Activated B cell treated with CpG ODN at 0.5 μM for 24 hours (primary cell): ENCODE measurements at places on chromosomes 12 and 14. TPM values are rescaled to one million over a fixed set of nuclear protein-coding genes. Genes with fewer than 3 reads are reported as not detected.

The APOLD1 gene
- 0.75 and 0.81 TPM in 2 replicates for total RNA-seq

The CABP1 gene
- 0.27 TPM in 1 of 2 replicates, not detected in the other for total RNA-seq

The SLCO1B1 gene
- not detected in 2 replicates for total RNA-seq

The ST8SIA1 gene
- 0.31 TPM in 1 of 2 replicates, not detected in the other for total RNA-seq

- DNase-seq: no peak
Observed at GRCh38 chr12:110248096-110248447, 33.0 kb upstream of the ATP2A2 start.

DNA sequence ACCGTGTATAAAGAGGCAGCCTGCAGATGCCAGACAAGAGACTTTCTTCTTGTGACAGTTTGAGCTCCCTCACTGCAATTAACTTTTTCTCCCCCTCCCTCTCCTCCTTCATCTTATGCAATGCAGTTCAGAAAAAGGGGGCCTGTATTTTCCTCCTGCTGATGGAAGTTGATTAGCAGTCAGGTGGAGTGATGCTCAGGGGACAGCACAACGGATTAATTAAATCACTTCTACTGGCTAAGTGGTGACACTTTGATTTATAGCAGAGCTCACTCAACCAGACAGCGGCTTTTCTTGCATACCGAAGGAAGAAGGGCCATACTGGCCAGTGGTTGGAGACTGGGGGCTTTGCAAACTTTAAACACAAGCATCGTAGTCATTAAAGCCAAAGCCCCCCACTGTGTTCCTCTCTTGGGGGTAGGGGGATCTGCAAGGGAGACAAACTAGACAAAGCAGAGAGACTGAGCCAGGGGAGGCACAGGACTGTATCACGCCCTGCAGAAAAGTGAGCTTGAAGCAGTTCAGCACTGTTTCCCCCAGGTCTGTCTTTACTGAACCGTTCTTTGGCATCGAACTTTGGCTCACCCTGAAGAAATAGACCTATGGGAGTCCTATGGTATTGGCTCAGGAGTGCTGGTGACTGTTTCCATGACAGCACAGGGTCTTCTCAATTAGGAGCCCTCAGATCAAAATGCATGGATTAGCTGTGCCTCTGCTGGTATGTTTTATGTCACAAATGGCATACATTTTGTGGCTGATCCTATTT is 47.7 kb downstream of the SPRING1 start:
- DNase-seq: no peak

GRCh38 chr12:6786416-6787094 is 2.8 kb upstream of the CD4 start:
- no peak for DNase-seq

GRCh38 chr12:52049286-52049685 is 2.0 kb upstream of the NR4A1 start:
- no peak for DNase-seq

DNA sequence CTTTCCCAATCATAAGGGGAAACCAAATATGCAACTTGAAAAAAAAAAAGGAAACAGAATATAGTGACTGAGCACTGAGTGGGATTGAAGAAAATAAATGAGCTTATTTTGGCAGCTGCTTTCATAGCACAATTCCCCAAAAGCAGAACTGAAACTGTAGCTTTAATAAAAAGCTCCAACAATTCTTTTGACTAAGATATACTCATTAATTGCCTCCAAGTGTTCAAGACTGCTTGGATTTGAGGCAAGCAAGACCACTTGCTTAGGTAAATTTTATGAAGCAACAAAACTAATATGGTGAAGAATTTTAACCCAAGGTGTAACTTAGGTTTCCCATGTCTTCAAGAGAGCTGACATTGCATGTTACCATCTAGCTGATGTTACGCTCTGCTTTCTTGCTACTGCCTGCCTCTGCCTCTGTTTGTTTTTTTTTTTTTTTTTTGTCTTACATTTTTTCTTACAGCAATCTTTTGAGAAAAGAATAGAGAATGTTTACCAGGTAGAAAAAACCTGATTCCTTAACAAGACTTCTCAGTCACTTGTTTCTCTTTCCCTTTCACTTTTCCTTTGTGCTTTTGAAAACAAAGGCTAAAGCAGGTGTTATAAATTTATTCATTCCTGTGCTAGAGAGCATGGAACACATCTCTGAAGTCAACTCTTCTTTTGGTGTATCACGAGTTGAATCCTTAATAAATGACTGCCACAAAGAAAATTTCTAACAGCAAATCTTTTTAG is 134.4 kb downstream of the BCAT1 start:
- no peak for DNase-seq

DNA sequence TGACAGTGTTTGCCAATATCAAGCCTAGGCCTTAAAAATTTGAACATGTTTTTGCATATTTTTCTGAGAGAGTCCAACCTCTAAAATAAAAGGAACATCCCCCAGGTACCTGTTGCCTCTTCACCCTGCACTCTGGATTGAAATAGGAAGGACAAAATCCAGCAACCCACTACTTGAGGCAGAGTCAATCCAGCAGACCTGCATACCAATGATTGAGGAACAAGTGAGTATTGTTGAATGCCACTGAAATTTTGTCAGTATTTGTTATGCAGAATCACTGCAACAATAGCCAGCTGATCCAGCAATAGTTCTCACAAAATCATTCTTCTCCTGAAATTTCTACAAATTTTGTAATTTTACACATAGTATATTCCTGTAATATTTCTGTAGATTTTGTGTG is 460.6 kb upstream of the FOXG1 start:
- no peak for DNase-seq

DNA sequence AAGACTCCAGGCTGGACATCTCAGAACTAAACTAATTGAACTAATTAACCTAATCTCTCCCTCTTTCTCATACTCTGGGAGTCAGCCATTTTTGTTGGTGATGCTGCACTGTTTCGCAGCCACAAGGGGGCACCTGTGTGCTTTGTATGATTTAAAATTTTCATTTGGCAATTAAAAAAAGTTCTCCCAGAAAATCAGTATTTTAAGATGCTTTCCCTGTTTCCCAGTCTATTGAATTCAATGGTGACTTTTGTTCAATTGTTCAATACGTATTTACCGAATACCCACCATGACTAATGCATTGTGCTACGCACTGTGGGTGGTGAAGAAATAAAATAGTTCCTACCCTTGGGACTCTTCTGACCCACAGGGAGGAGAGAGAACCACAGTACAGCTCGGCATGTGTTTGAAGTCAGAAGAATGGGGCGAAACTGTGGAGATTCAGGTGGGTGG is 63.7 kb downstream of the ZNF664 start:
- peak; percentile 21 for DNase-seq
